ENCODE measurements at places on chromosomes 13 and 19. TPM values are rescaled to one million over a fixed set of nuclear protein-coding genes. Genes with fewer than 3 reads are reported as not detected.

GRCh38 chr19:12754465-12755196, 3.0 kb downstream of the BEST2 start:
- no peak overlapping the region for H3K27ac ChIP-seq
- H3K4me1 ChIP-seq = peaks cover 10% of the 10 kb centered on the region
- H3K27me3 ChIP-seq = peaks cover 13% of the 10 kb centered on the region

Gene CBY2
- total RNA-seq = not detected

Gene R3HDM4
- total RNA-seq = 111 TPM

GRCh38 chr19:54673222-54673621, 10.4 kb downstream of the LILRB4 start:
- no peaks in the 10 kb centered on the region for H3K4me1 ChIP-seq
- H3K4me3 ChIP-seq = no peak overlapping the region
- H3K27me3 ChIP-seq = peaks cover 4% of the 10 kb centered on the region
- no peaks in the 10 kb centered on the region for H3K36me3 ChIP-seq

Gene ZNF560
- total RNA-seq = not detected

DNA sequence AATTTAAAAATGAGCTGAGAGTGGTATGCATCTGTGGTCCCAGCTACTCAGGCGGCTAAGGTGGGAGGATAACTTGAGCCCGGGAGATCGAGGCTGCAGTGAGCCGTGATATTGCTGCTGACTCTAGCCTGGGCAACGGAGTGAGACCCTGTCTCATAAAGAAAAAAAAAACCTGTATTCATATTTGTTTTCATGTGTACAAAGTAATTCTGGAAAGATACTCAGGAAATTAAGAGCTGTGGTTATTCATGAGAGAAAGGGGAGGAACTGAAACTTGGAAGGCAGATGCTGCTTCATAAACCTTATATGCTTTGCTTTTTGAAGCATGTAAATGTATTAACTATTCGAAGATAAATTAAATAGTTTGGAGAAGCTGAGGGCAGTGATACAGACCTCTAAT, 8.8 kb upstream of the RLN3 start:
- H3K36me3 ChIP-seq = no peaks in the 10 kb centered on the region
- no peaks in the 10 kb centered on the region for H3K27me3 ChIP-seq
- H3K4me1 ChIP-seq = peaks cover 14% of the 10 kb centered on the region
- H3K4me3 ChIP-seq = no peak overlapping the region

DNA sequence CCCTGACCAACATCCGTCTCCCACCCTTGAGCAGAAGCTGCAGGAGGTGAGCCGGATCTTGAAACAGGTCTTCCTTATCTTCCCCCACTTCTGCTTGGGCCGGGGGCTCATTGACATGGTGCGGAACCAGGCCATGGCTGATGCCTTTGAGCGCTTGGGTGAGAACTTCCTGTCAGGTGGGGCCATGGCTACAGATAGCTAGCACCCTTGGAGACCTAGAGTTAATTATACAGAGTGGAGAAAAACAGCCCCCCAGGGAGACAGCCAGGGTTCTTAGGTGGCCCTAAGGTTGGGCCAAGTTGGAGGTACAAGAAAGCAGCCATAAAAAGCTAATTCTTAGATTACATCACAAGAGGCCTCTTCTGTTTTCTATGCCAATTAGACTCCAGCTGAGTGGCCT, 8.9 kb upstream of the ARHGAP45 start:
- no peak for DNase-seq
- no peaks in the 10 kb centered on the region for H3K27me3 ChIP-seq
- peaks cover 15% of the 10 kb centered on the region for H3K36me3 ChIP-seq
- H3K4me3 ChIP-seq = no peak overlapping the region

DNA sequence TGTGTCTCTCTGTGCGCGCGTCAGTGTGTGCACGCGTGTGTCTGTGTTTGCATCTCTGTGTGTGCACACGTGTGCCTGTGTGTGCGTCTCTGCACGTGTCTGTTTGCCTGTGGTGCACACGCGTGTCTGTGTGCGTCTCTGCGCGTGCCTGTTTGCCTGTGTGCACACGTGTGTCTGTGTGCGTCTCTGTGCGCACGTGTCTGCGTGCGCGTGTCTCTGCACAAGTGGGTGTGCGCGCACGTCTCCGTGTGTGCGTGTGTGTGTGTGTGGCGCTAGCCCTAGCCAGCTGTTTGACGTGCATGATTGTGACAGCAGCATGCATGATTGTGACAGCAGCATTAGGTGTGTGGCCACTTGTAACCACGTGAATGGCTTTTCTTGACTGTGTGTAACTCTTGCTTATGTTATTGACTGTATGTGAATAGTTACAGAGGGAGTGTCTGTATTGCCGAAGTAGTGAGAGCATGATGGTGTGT, 31.1 kb downstream of the ZNF146 start:
- H3K27ac ChIP-seq = no peak overlapping the region
- peaks cover 2% of the 10 kb centered on the region for H3K27me3 ChIP-seq
- no peak for DNase-seq
- H3K36me3 ChIP-seq = peaks cover 9% of the 10 kb centered on the region
- H3K4me1 ChIP-seq = peaks cover 3% of the 10 kb centered on the region

Gene FPR3
- total RNA-seq = not detected

Gene CNFN
- not detected for total RNA-seq

All from activated CD4-positive, alpha-beta memory T cell treated with anti-CD3 and anti-CD28 coated beads, Interleukin-2, amount 10 ng/mL, durations not matched to agents 7 days and 5 days (primary cell).